ENCODE measurements at places on chromosomes 6 and 20. TPM values are rescaled to one million over a fixed set of nuclear protein-coding genes. Genes with fewer than 3 reads are reported as not detected.

DNA sequence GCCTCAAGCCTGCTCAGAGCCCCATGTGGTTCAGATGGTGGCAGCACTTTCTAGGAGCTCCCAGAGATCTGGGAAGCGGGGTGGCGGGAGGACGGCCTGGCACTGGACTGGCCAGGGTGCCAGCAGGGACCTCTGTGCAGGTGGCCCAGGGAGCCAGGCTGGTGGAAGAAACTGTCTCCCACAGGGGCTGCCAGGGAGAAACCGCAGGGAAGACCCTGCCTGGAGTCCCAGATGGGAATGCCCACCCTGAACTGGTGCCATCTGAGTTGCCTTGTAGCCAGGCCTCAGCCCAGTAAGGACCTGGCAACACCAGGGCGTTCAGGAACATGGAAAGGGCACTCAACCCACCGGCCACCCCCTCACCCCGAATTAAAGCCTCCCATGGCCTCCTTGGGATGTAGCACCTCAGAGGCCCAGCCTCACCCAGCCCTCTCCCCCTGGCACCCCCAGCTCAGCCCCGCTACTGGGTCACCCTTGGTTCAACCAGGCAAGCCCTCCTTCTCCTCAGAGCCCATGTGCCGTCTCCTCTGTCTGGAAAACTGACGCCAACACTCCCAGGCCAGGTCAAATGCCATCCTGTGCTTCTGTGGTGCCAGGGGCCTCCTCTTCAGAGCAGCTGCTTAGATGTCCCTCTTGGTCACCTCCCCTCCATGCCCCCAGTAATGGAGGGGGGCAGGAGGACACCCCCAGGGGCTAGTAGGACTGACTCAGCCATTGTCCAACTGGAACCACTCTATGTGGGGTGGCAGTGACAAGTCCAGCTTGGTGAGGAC is 5.9 kb upstream of the C20orf144 start:
- no peak for DNase-seq
- H3K27me3 ChIP-seq = no peaks in the 10 kb centered on the region
- H3K4me1 ChIP-seq = peaks cover 3% of the 10 kb centered on the region
- no peak overlapping the region for H3K4me3 ChIP-seq
- peaks cover 6% of the 10 kb centered on the region for H3K36me3 ChIP-seq

GRCh38 chr20:58001946-58002345 is 226.5 kb downstream of the ANKRD60 start:
- no peaks in the 10 kb centered on the region for H3K27me3 ChIP-seq
- DNase-seq = no peak

The ECT2L gene
- total RNA-seq = not detected

The OXT gene
- not detected for total RNA-seq
